Vagina (tissue), 2 donors: ENCODE measurements at places on chromosomes 4 and X. TPM values are rescaled to one million over a fixed set of nuclear protein-coding genes. Genes with fewer than 3 reads are reported as not detected.

- no peak for DNase-seq
These were observed 16.8 kb downstream of the PF4 start for GRCh38 chr4:73964862-73965611.

Gene FHIP1A
- 20.4 TPM for total RNA-seq

DNA sequence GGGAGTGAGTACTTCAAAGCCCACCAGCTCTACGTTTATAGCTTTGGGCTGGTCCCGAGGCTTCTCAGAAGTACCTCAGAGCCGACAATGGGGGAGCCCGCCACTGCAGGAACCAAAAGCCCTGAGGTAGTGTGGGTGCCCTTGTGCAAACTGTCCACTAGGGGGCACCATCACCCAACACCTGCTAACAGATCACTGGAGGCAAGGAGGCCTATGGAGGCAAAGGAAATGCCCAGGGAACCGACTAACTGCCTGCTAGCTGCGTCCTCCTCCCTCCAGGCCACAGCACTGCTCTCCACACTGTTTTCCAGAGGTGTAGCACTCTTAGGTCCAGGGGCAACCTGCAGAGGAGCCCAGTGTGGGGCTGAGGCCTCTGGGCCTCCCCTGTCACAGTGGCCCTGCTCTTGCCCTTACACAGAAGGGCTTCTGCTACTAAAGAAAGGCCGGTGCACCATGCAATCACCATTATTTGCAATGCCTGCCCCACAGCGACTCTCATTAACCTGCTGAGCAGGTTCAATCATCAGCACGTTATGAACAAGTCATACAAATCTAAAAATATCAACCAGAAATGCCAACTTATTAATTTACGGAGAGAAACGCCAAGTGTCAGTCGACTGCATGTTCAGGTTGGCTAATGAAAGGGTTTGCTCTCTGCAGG lies 159.1 kb downstream of the NSUN7 start:
- DNase-seq, result no peak

GRCh38 chr4:71066737-71067716 lies 73.6 kb downstream of the DCK start:
- DNase-seq, result no peak

- DNase-seq, result no peak
These were observed 228.6 kb upstream of the CTSO start for GRCh38 chr4:156182269-156182668.

Gene GABRG1
- total RNA-seq, result not detected

Gene PNMA6F
- total RNA-seq, result not detected

Gene PROM1
- not detected for total RNA-seq

Gene TKTL2
- total RNA-seq, result not detected

DNA sequence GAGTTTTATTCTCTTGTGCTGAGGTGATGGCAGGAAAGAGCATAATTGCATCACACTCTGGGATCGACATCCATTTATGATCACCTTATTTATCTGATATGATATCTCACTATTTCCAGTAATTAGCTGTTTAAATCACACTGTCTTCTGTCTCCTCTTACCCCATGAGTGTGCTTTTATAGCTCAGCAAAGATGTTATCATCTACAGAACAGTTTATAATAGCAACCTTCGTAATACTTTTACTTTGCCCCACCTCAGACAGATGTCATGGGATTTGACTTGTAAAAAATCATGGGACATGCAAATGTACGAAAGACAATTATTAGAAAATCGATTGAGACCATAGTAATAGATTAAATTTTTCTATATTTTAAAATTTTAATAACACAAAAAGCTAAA lies 1122.3 kb upstream of the PCDH10 start:
- DNase-seq, result no peak

GRCh38 chr4:40238700-40239548 lies 42.1 kb downstream of the RHOH start:
- no peak for DNase-seq

Gene ARHGAP4
- total RNA-seq, result 36.6 TPM

GRCh38 chrX:87005885-87006284 lies 511.7 kb upstream of the KLHL4 start:
- no peak for DNase-seq

- no peak for DNase-seq
These were observed 23.3 kb downstream of the RNF212 start for GRCh38 chr4:1090036-1090435.

DNA sequence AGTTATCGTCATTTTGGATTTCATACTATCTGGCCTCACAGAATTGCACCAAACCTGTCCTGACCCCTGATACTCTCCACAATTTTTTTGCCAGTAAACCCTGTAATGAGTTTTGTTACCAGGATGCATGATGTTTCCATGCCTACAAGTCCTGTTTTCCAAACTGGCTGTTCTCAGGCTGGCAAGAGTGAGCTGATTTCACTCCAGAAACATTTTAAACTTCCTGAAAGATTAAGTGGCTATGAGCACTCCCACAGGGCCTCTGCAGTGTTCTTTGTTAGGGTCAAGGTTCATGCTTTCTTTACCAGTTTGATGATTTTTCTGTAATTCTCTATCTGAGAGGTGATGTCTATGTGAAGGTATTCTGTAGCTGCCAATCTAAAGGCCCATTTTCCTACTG lies 31.7 kb upstream of the PDLIM3 start:
- no peak for DNase-seq

Gene NHS
- total RNA-seq, result 8.3 TPM

Gene HSFX2
- not detected for total RNA-seq

DNA sequence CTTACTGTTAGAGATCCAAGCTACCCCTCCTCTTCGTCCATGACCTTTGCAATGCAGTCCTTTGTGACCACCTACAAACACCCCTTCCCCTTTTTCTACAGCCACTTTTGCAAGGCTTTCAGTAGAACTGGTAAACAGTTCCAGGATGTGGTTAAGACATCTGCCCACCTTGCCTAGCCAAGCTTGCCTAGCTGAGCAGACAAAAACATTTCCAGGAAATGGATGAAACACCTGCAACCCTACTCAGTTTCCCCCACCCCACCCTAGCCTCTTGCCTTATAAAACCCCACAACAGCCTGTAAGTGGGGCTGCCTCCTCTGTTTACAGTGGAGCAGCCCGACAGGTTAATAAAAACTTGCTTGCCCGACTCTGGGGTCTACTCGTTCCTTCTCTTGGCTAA lies 133.8 kb downstream of the ZC4H2 start:
- no peak for DNase-seq
